ENCODE measurements at places on chromosomes 6 and 20.

DNA sequence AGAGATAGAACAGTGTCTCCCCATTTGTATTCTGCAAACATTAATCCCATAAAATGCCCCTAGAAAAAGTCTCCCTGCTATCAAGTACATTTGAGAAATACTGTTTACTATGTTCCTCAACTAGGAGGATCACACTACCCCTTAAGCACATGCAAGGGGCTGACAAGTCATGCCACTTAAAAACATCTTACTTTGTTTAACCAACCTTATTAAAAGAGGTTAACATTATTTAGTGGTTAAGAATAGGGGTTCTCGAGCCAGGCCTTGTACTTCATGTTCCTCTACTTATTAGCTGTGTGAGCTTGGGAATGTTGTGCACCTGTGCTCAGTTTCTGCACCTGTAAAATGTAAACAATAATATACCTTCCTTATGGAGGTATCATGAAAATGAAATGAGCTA, 113.7 kb downstream of the UBE3D start:
- no peak for DNase-seq

GRCh38 chr6:5723841-5724691, 282.7 kb downstream of the NRN1 start:
- peak; percentile 68 for DNase-seq

DNA sequence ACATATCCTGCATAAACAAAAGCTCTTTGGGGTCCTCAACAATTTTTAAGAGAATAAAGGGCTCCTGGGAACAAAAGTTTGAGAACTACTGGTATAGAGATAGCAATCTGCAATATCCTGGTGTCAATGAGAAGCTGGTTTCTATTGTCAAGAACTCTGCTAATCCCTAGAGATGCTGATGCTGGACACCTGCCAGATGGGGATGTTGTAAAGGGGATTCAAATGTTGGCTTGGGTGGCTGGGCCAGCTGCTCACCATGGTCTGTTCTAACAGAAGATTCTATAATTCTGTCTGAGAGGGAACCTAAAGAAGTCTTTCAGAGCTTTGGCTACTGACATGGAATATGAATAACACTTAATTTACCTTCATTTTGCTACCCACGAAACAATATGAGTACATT, 137.8 kb downstream of the BTBD9 start:
- no peak for DNase-seq

DNA sequence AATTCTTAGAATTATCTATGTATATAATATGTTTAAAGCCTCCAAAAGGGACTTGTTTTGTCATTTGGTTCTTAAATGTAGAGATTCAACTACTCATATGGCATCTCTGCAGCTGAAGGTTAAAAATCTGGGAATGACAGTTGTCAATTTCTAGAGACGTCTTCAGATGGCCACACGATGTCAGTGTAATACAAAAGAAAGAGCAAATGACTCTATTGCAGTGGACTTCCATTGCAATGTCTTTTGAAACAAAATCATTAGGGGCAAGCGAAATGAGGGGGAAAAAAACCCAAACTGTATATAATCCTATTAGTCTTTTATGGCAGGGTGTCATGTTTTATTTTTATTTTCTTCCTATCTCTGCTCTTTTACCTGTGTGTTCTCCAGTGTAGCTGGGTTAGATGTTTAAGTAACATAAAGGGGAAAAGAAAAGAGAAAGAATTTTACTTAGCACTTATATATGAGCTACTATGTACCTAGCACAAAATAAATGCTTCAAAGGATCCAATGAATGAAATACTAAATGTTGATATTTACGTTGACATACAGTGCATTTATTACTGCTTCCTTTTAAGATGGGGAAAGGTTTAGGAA, 26.2 kb downstream of the CCN2 start:
- peak; percentile 43 for DNase-seq

DNA sequence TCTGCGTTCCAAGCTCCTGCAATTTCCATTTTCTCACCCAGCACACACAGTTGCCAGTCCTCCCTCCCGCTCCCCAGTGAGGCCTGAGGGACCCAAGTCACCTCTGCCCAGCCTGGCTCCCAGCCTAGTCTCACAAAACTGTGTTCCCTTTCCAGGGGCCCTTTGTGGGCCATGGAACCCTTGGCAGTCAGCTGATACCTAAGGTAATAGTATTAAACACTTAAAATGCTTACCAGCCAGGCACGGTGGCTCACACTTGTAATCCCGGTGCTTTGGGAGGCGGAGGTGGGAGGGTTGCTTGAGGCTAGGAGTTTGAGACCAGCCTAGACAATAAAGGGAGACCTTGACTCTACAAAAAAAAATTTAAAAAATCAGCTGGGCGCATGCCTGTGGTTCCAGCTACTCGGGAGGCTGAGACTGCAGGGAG, 3.2 kb upstream of the RBM38 start:
- DNase-seq: no peak

DNA sequence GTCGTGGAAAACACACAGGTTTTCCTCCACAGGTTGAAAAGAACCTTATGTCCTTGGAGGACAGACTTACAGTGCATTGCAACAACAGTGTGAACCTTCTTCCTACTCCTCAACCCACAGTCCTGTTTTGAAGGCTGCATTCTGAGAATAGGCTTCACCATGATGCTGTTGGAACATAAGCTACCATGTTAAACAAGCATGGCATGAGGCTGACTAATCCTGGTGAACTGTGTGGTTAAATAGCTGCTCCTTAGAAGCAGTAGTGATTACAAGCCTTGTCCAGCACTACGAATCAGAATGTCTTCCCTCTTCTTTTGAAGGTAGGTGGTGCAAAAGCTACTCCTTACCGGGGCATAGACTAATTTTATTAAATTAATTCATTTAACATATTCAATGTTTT, 368.5 kb upstream of the EPHA7 start:
- no peak for DNase-seq

GRCh38 chr6:135250751-135251497, 69.8 kb downstream of the MYB start:
- DNase-seq: no peak

GRCh38 chr6:21173031-21173430, 420.5 kb upstream of the SOX4 start:
- DNase-seq: no peak

- DNase-seq: no peak
Observed at GRCh38 chr6:112243861-112244827, 10.2 kb downstream of the LAMA4 start.

GRCh38 chr20:47814632-47815415, 29.5 kb upstream of the SULF2 start:
- DNase-seq: no peak

DNA sequence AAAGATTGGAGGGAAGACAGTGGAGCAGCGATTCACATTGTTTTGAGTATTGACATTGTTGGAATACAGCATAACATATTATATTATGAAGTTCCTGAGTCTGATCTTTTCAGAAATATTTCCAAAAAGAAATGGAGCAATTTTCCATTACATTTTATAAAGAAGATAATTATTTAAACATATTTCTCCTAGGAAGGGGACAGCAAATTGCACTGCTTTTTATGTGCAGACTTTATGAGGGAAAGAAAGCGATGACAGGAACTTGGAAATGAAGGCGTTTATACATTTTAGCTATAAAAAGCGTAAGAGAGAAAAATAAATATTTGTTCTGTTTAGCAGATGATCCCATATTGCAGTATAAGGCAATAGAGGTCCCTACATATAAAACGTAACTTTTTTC, 117.0 kb upstream of the EDN1 start:
- no peak for DNase-seq

- peak; percentile 93 for DNase-seq
Observed at GRCh38 chr6:41970436-41970846, 28.8 kb upstream of the CCND3 start.

DNA sequence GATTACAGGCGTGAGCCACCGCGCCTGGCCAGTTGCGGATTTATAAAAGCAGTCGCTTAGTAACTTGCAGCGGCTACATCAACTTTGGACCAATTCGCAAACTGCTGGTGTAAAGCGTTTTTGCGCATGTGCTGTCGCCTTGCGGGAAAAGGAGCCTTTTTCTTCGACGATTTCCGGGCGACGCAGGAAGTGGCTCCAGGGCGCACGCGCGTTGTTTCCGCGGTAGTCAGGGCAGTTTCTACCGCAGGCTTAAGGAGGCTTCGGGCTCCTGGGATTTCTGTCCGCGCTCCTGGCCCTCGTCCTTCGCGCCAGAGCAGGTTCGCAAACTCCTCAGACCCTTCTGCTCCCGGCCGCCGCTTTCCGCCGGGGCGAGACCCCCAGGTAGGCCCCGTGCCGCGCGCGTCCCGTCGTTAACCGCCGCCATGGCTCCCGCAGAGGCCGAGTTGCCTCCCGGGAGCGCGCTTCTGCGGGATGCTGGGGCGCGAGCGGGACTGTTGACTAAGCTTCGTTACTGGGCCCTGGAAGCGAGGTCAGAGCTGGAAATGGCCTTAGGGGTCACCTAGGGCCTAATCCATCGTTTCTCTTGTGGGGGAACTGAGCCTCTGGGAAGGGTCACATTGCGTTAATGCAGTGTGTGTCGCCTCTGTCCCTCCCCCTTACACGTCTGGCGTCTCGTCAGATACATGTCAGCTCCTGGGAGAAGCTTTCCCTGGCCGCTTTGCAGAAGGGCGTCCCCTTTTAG, at the start of gene RAE1:
Gene RAE1, plus strand, starts transcription at position 214 of the 742 bp plus-strand sequence. CDS start 2,784 bp downstream, outside the sequence.
- peak; percentile 89 for DNase-seq

- DNase-seq: no peak
Observed at GRCh38 chr6:45477790-45478189, 100.1 kb upstream of the SUPT3H start.

- no peak for DNase-seq
Observed at GRCh38 chr6:142323377-142323776, 21.6 kb downstream of the ADGRG6 start.

- no peak for DNase-seq
Observed at GRCh38 chr20:20628314-20628713, 84.1 kb downstream of the RALGAPA2 start.

DNA sequence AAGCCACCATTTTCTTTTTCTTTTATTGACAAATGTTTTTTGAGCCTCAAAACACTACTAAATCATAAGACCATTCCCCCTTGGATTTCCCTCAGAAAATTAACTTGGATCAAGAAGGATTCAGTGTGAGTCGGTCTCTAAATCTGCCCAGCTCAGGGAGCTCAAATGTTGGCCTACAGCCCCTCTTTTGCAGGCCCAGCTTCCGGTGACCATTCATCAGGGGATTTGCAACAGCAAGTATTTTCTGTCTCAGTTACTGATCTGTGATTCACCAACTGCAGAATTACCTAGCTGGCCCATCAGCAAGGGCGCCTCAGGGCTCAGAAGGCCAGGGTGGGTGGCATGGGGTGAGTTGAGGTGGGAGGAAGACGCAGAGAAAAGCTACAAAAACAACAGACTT, 318.1 kb downstream of the CDC5L start:
- DNase-seq: no peak

GRCh38 chr6:3699231-3699630, 52.3 kb downstream of the PXDC1 start:
- DNase-seq: no peak

- DNase-seq: no peak
Observed at GRCh38 chr20:57270204-57270984, 4.0 kb upstream of the BMP7 start.

- DNase-seq: no peak
Observed at GRCh38 chr6:83696674-83697073, 12.2 kb downstream of the SNAP91 start.

GRCh38 chr6:120736740-120737139, 597.5 kb downstream of the TBC1D32 start:
- DNase-seq: no peak

- no peak for DNase-seq
Observed at GRCh38 chr6:169189686-169190085, 64.0 kb downstream of the THBS2 start.

- DNase-seq: no peak
Observed at GRCh38 chr6:6713657-6714056, 125.1 kb downstream of the LY86 start.

GRCh38 chr20:36540551-36541211, 638 bp upstream of the MYL9 start:
- no peak for DNase-seq

- DNase-seq: no peak
Observed at GRCh38 chr20:52226370-52226769, 34.8 kb upstream of the ZFP64 start.

DNA sequence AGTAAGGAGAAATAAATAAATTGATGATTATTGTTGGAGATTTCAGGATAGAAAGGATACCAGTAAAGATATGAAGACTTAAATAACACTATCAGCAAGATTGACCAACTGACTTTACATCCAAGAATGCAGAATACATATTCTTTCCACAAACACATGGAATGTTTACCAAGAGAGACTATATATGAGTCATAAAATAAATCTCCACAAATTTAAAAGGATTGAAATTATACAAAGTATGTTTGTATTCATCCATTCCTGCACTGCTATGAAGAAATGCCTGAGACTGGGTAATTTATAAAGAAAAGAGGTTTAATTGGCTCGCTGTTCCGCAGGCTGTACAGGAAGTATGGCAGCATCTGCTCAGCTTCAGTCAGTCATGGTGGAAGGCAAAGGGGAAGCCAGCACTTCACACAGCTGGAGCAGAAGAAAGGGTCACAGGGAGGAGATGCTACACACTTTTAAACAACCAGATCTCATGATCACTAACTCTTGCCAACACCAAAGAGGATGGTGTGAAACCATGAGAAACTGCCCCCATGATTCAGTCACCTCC, 56.7 kb upstream of the TNFRSF21 start:
- DNase-seq: no peak

DNA sequence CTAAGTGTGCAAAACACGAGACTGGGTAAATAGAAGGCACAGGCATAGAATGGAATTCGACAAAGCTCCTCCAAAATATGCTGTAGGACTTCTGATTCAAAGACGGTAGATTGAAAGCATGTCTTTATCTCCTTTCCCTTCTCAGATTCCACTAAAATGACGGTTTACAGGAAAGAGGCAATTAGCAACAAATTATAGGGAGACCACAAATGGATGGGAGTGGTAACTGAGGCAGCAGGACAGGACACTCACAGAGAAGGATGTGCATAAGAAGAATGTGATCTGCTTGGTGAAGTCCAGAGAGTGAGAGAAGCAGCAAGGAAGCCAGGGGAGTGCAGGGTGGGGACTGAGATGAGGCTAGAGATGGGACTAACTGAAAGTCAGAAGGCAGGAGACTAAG, 113.4 kb upstream of the MRPS10 start:
- DNase-seq: no peak

- no peak for DNase-seq
Observed at GRCh38 chr6:143210420-143210819, 149.7 kb downstream of the AIG1 start.
